ENCODE measurements at places on chromosomes 5 and 9.

- no peak for DNase-seq
These were observed 221.4 kb downstream of the MAPKAP1 start for GRCh38 chr9:125485471-125486151.

GRCh38 chr9:90189306-90189705 lies 453.3 kb downstream of the DIRAS2 start:
- no peak for DNase-seq

GRCh38 chr5:75510417-75510835 lies 1.0 kb downstream of the CERT1 start:
- peak; percentile 1 for DNase-seq

GRCh38 chr5:123538670-123539459 lies 26.9 kb downstream of the CSNK1G3 start:
- no peak for DNase-seq

GRCh38 chr5:89436464-89436863 lies 553.5 kb upstream of the MEF2C start:
- DNase-seq: no peak

- DNase-seq: no peak
These were observed 232.8 kb downstream of the ADAMTS6 start for GRCh38 chr5:65248896-65249295.

DNA sequence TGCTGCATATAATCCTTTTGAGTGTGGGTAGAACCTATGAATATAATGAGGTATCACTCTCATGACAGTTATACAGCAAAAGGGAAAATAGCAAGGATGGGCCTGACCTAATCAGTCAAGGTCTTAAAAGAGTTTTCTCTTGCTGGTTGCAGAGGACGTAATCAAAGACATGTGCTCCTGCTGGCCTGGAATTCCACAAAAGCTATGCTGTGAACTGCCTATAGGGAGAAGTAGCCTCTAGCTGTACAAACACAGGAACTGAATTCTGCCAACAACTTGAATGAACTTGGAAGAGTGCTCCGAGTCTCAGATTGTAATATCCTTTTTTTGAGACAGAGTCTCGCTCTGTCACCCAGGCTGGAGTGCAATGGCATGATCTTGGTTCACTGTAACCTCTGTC lies 195.6 kb downstream of the PLK2 start:
- DNase-seq: no peak

DNA sequence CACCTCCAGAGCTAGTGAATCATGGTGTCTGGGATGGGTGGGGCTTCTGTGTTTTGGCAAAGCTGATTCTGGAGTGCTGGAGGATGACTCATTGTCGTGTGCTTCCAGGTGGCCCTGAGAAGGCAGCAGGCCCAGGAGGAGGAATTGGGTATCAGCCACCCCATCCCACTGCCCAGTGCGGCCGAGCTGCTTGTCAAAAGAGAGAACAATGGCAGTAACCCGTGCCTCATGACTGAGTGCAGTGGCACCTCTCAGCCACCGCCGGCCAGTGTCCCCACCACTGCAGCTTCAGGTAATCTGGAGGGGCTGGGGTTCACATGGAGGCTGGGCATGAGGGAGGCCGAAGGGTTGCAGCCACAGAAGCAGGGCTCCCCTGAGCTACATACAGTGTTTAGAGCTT lies 5.4 kb downstream of the DMRT1 start:
- DNase-seq: no peak

GRCh38 chr5:143074414-143074996 lies 304.3 kb downstream of the ARHGAP26 start:
- no peak for DNase-seq

DNA sequence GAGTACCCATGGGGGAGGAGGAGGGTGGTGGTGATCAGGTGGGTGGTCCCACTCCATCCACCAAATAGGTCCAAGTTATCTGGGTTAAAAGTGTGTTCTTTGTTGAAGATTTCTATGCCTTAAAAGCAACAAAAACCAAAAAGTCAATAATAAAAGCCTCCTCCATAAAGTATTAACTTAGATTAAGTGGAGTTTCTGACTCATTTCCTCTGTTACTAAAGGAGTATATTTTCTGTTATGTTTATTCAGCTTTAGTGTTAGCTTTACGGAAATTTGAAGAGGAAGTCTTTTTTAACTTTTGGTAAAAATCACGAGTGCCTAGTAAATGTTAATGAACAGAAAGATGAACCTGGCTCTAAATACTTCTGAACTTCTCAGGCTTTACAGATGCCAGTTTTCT lies 17.8 kb downstream of the FBXO38 start:
- no peak for DNase-seq

DNA sequence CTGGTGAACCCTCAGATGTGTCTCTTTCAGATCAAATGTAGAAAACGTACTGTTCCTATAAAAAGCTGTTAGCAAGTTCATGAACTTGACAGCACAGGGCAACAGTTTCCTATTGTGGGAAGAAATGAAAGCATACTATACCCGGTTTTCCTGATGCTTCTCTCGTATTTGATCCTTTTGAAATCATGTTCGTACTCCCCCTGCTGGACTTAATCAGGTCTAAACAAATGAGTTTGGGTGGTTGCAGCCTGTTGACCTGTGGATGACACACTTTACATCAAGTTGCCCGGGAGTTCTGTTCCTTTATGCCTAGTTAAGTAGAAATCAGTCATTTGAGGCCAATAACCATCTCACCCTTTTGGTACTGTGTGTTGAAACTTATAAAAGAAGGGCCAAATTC lies 1992.3 kb downstream of the MAT2B start:
- DNase-seq: no peak

- no peak for DNase-seq
These were observed 96.7 kb upstream of the ARAP3 start for GRCh38 chr5:141778683-141779082.

GRCh38 chr9:38053697-38054461 lies 15.1 kb downstream of the SHB start:
- no peak for DNase-seq
